Activated T-cell treated with anti-CD3 and anti-CD28 coated beads, Interleukin-2, amount 50 U/mL, for 4 hours (primary cell): ENCODE measurements at places on chromosomes 12 and 14.

DNA sequence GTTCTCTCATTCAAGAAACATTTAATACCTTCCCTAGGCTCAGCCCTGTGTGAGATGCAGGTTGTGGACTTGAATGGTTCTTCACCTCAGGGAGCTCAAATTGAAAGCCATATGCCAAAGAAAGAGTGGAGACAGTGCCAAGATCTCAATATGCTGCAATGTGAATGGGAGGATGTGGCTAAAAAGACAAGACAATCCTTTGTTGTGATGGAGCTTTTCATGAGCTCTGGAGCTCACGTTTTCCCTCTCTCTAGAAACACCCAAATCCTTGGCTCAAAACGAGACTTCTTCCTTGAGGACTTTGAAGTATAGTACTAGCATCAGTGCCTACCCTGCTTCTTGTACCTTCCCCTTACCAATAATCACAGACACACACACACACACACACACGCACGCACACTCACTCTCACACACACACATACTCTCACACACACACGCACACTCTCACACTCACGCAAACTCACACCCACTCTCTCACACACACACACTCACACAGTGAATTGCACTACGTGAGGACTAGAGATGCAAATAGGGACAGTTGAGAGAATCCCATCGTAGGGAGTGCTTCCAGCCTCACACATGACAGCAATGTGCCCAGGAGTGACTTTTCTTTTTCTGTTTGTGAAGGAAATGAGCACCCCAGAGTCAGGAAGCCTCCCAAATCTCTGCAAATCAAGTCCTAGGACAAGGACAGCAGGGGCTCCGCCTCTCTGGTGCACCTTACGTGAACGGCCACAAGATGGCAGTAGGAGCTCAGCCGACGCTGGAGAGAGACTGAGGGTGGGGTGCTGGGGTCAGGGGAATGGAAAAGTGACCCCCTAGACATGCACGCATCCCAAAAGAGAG lies 231.4 kb downstream of the PCNX1 start:
- peak; percentile 63 for DNase-seq

DNA sequence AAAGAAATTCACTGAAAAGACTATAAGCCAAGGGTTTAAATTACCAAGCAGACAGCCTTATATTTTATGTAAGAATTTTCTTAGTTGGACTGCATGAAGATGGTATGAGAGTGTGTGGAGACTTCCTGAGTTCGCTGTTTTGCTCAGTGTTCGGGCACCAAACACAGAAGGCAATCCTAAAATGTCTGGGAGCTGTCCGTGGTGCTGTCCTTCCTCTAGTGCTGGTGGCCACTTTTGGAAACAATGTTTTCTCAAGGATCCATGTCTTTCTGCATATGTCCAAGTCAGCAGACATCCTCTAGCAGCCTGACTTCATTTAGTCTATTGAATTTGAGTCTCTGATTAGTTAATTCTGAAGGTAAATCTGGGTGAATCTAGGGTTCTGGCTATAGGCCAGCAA lies 135.8 kb downstream of the SLC8A3 start:
- DNase-seq = no peak

DNA sequence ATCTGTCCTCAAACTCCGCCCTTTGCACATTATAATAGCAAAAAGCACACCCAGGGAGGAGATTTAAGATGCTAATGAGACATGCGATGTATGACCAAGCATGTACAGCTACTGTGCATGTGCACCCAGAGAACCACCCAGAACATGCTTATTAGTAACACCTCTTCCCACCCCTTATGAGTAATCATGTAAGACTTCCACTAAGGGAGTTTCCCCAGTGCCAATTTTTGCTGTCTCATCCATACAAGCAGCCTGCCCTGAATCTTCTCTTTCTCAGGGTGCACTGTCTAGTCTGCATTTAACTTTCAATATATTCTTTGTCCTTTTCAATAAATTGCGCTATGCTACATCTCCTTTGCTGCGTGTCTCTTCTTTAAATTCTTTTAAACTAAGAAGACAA lies 830.0 kb upstream of the NOVA1 start:
- no peak for DNase-seq

- no peak for DNase-seq
Observed at GRCh38 chr12:97288531-97288930, 174.1 kb upstream of the RMST start.

GRCh38 chr12:92145481-92145730 lies 240 bp downstream of the BTG1 start:
- DNase-seq = no peak

- no peak for DNase-seq
Observed at GRCh38 chr14:47833011-47833410, 157.6 kb upstream of the MDGA2 start.

DNA sequence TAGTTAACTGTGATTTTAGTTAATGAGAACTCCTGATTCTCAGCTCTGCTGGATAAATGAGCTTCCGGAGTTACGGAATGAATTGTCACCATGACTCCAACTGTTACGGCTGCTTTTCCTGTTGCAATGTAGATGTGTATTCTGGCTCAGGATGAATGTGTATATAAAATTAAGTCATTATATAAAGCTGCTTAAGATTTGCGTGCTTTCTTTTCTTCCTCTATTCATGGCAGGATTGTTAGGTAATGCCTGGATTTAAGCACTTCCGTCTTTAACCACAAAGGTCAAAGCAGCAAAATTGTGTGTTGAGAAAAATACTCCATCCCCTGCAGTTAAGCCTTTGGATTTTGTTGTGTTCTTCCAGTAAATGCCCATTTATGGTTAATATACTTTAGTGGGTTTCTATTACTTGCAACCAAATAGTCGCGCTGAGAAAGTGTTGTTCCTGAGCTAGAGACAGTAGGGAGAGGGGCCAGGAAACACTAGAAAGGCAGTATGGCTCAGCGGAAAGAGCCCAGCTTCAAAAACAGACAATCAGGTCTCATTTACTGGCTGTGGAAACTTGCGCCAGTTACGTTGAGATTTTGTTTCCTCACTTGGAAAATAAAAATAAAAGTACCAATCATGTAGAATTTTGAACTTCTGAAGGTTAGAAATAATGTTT lies 9.4 kb upstream of the CCDC175 start:
- DNase-seq = no peak

DNA sequence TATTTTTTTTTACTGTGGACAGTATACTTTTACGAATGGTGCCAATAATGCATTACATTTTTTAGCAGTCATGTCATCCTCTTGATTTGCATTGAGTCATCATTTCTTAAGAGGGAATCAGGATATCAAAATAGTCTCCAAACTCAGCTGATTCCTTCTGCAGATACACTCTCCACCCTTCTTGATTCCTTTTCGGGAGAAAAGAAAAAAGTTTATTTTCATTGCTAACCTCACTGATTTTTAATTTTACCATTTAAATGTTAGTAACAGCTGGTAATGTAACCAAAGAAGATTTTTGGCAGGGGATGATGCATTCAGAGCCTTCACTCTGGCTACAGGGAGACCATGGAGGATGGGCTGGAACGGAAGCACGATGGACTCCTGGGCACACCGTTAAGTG lies 47.5 kb downstream of the MRPL42 start:
- DNase-seq = no peak

DNA sequence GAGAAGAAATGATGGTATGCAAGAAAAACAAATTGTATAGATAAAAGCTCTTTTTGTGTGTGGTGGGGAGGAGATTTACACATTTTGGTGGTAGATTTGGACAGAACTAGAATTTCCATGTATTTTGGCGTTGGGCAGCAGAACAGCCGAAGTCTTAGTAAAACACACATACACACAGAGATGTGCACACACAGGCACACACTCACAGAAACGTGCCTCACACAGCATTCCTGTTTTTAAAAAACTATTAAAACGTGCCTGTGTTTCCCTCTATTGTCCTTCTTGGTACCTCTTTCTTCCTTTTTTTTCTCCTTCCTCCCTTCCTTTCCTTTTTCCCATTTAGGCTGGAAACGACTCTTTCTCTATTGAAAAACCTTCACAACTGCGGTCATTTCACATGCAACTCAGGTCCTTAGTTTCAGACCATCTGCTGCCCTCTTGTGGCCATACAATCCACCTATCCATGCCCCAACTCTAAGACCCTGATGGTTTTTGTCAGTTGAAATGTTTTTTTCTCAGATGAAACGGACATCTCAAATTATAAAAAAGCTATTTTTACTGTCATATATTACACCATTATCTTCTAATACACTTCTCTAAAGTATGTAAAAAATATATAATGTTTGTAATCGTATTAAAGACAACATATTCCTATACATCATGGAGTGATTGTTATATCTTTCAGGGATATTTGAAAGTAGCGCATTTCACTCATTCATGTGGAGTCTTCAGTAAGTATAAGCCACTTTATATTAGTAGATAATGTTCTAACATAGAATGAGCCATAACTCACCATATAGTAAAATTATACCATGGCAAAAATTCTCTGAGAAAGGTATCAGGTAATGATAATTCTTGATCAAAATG lies 386.7 kb upstream of the NOVA1 start:
- no peak for DNase-seq

- DNase-seq = no peak
Observed at GRCh38 chr12:131266591-131267467, 313.1 kb downstream of the ADGRD1 start.

- DNase-seq = no peak
Observed at GRCh38 chr14:94562022-94562421, 780 bp downstream of the SERPINA4 start.

- no peak for DNase-seq
Observed at GRCh38 chr14:34971381-34971780, 11.4 kb upstream of the SRP54 start.

- no peak for DNase-seq
Observed at GRCh38 chr12:90321369-90321768, 612.7 kb upstream of the ATP2B1 start.

GRCh38 chr14:24395609-24396582 lies 2.9 kb upstream of the NYNRIN start:
- DNase-seq = no peak

- DNase-seq = no peak
Observed at GRCh38 chr14:105199093-105199492, 18.0 kb upstream of the NUDT14 start.

DNA sequence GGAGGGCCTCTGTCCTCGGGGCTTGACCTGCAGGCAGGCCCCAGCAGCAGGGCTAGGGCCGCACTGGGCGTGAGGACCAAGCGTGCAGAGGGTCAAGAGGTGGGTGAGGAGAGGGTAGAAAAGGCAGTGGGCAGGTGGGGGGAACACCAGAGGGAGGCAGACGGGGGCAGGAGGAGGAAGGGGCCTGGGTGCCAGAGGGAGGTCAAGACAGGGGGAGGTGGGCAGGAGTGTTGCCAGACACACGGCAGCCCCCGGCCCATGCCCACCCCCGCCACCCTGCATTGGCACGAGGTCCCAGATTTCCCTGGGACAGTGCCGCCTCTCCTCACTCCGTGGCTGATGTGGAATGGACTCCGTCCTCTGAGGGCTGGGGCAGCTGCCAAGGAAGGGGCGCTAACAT lies 8.2 kb downstream of the TMEM121 start:
- no peak for DNase-seq

DNA sequence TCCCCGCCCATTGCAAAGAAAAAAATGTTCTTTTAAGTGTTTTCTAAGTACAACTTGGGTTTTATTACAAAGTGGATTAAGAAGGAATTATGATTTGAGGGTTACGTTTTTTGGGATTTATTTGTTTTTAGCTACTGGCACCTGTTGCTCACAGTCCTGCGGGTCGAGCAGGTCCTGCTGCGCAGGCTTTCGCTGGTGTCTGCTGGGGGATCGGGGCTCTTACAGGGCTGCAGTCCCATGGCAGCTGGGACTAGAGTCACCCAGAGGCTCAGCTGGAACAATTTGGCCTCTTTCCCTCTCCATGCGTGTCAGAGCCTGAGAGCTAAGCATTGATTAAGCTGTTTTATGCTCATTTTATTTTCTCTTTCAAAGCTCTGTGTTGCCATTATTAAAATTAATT lies 55.6 kb upstream of the DYNC1H1 start:
- DNase-seq = no peak

GRCh38 chr12:97716356-97716755 lies 253.8 kb downstream of the RMST start:
- DNase-seq = no peak

- no peak for DNase-seq
Observed at GRCh38 chr12:118183155-118183554, 47.2 kb downstream of the PEBP1 start.

GRCh38 chr14:75514673-75515628 lies 7.3 kb upstream of the BATF start:
- peak; percentile 42 for DNase-seq

- DNase-seq = no peak
Observed at GRCh38 chr12:24909667-24910066, 39.2 kb downstream of the BCAT1 start.

DNA sequence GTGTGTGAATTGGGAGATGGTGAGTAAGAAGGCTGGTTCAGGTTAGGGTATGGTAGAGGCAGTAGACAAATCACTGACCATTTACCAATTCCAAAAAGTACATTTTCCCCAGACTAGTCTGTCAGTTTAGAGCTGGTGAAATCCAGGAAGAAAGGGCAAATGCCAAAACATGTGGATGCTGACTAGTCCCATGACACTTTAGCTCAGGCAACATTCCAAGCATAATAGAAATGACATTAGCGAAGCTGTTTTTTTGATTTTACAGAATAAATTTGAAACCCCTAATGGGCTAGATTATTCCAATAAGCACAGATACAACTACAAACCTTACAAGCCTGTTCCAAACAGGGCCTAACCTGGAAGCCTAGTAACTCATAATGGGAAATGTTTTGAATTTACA lies 884.2 kb downstream of the FLRT2 start:
- no peak for DNase-seq

- no peak for DNase-seq
Observed at GRCh38 chr14:39988939-39989338, 556.7 kb upstream of the FBXO33 start.

GRCh38 chr12:41409628-41410027 lies 221.5 kb downstream of the PDZRN4 start:
- no peak for DNase-seq

DNA sequence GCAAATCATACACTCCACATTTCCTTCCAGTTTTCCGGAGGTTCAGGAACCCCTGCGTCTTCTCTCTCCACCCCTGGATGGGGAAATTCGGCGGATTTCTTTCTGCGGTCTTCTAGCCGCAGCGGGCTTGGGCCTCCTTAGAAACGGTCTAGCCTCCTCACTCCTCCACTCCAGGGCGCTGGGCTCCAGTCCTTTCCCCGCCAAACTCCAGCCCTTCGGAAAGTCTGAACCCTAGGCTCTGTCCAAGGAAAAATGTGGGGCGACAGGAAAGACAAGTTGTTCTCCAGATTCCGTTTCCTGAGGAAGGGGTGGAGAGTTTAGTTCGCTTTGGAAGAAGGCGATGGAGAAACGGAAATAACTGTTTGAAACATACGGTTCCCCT lies 1.4 kb upstream of the HOXC10 start:
- DNase-seq = no peak

- peak; percentile 22 for DNase-seq
Observed at GRCh38 chr12:40152783-40153383, 47.0 kb upstream of the SLC2A13 start.

- DNase-seq = no peak
Observed at GRCh38 chr12:87930627-87931026, 98.6 kb downstream of the C12orf50 start.

DNA sequence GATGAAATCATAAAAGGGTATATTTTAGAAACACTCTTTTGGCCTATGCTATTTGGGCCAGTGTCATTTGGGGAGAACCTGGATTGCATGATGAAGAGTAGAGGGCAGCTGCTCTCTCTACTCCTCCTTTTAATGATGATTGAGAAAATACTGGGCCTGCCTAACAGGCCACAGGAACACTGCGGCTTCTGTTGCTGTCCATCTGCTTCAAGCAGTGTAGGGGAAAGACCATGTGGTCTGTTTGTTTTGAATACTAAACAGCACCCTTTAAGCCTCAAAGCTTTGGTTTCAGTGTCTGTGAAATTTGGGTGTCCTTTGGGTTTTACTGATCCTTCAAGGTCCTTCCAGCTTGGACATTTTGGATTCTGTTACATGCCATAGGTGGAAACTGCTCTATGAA lies 78.0 kb downstream of the TTC6 start:
- DNase-seq = no peak

- no peak for DNase-seq
Observed at GRCh38 chr14:105107351-105107750, 42.1 kb upstream of the GPR132 start.
